ENCODE measurements at places on chromosomes 6 and 20. TPM values are rescaled to one million over a fixed set of nuclear protein-coding genes. Genes with fewer than 3 reads are reported as not detected.

The EYS gene
- 0.99 TPM for total RNA-seq

The ROMO1 gene
- total RNA-seq, result 237 TPM

The TRIM40 gene
- not detected for total RNA-seq

The MAP7 gene
- 15.8 TPM for total RNA-seq

The RAMACL gene
- 2.6 TPM for total RNA-seq

The AIF1 gene
- total RNA-seq, result 18.7 TPM

The HSPA1B gene
- total RNA-seq, result 1,232 TPM

The TMEM244 gene
- not detected for total RNA-seq

The VSX1 gene
- not detected for total RNA-seq

The DDRGK1 gene
- 32.7 TPM for total RNA-seq

The NR2E1 gene
- not detected for total RNA-seq

The CDK19 gene
- total RNA-seq, result 23.7 TPM

The LAMA4 gene
- 127 TPM for total RNA-seq

The BTNL2 gene
- total RNA-seq, result not detected

The ADAT2 gene
- total RNA-seq, result 5.9 TPM

The ERVFRD-1 gene
- not detected for total RNA-seq

The NKX2-2 gene
- total RNA-seq, result not detected

The LGSN gene
- 0.41 TPM for total RNA-seq

The SSTR4 gene
- 0.18 TPM for total RNA-seq

The KHDC1 gene
- total RNA-seq, result 4.5 TPM

The LY86 gene
- 4.1 TPM for total RNA-seq

The ADA gene
- 5.2 TPM for total RNA-seq

The ABHD16B gene
- not detected for total RNA-seq

The GSTA2 gene
- not detected for total RNA-seq

The CAP2 gene
- 11.9 TPM for total RNA-seq

The FAM83B gene
- 13.4 TPM for total RNA-seq

The RSPO3 gene
- 10.8 TPM for total RNA-seq

The JPH2 gene
- 22.8 TPM for total RNA-seq

The RRAGD gene
- total RNA-seq, result 57.9 TPM

The SLC17A3 gene
- 0.12 TPM for total RNA-seq

The TINAG gene
- 17.2 TPM for total RNA-seq

The EPPIN gene
- total RNA-seq, result not detected

The AMD1 gene
- 47.6 TPM for total RNA-seq

The PTCRA gene
- 0.82 TPM for total RNA-seq

The TRIM15 gene
- total RNA-seq, result 0.47 TPM

The CASS4 gene
- total RNA-seq, result 4.1 TPM

The CAGE1 gene
- not detected for total RNA-seq

The DUSP15 gene
- total RNA-seq, result 18.0 TPM

The TRAM2 gene
- 18.8 TPM for total RNA-seq

The PHACTR3 gene
- 6.3 TPM for total RNA-seq

The TRAPPC3L gene
- 0.06 TPM for total RNA-seq

The IPCEF1 gene
- total RNA-seq, result 8.8 TPM

The PDE7B gene
- 13.0 TPM for total RNA-seq

The TULP1 gene
- 3.1 TPM for total RNA-seq

The GCM1 gene
- 0.18 TPM for total RNA-seq

The TNNC2 gene
- total RNA-seq, result 555 TPM

The ZSCAN23 gene
- total RNA-seq, result 13.2 TPM

The SAMD5 gene
- total RNA-seq, result 12.5 TPM

The ANKRD6 gene
- 22.6 TPM for total RNA-seq

The HDGFL1 gene
- total RNA-seq, result not detected

The CEP85L gene
- 34.6 TPM for total RNA-seq

The BMP2 gene
- total RNA-seq, result 24.1 TPM

The PI3 gene
- not detected for total RNA-seq

The ANGPT4 gene
- 0.12 TPM for total RNA-seq

The BPIFA1 gene
- not detected for total RNA-seq

The ELOVL2 gene
- total RNA-seq, result 2.3 TPM

The HSPA1L gene
- total RNA-seq, result 2.9 TPM

The ARHGAP40 gene
- total RNA-seq, result 0.53 TPM

Measured in metanephros (tissue), 2 donors.